Stimulated activated CD8-positive, alpha-beta memory T cell treated with anti-CD3 and anti-CD28 coated beads, Interleukin-4, amount 100 ng/mL, for 48 hours (primary cell): ENCODE measurements at places on chromosomes 13 and 19.
A peak's percentile ranks its signal among the peaks of the same experiment; 100 is the strongest.

- no peak for DNase-seq
Measured at GRCh38 chr13:110297766-110298504, 9.0 kb downstream of the COL4A1 start.

- DNase-seq = no peak
Measured at GRCh38 chr13:91312324-91312723, 35.2 kb upstream of the MIR17HG start.

- no peak for DNase-seq
Measured at GRCh38 chr13:46124967-46125933, 20.4 kb upstream of the CPB2 start.

- no peak for DNase-seq
Measured at GRCh38 chr19:19321141-19321577, 530 bp downstream of the MAU2 start.

DNA sequence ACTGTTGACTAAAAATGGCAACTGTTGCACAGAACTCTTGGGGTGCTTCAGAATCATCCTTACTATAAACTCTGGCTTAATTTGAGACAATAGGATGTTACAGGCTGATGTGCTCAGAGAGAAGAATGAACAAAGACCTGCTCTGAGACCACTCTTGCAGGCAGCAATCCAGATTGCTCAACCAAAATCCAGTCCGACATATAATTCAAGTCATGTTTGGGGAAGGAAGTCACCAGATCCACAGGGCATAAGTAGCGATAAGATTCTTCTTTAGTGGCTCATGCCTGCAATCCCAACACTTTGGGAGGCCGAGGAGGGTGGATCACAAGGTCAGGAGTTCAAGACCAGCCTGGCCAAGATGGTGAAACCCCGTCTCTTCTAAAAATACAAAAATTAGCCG, 20.6 kb downstream of the MTMR6 start:
- no peak for DNase-seq

GRCh38 chr13:66301006-66301405, 929.1 kb downstream of the PCDH9 start:
- DNase-seq = no peak

- peak; percentile 38 for DNase-seq
Measured at GRCh38 chr19:57708641-57709361, at the start of gene ZNF154. Gene ZNF154 (minus strand): TSS chr19:57709204. CDS start chr19:57708971, 233 bp downstream.

DNA sequence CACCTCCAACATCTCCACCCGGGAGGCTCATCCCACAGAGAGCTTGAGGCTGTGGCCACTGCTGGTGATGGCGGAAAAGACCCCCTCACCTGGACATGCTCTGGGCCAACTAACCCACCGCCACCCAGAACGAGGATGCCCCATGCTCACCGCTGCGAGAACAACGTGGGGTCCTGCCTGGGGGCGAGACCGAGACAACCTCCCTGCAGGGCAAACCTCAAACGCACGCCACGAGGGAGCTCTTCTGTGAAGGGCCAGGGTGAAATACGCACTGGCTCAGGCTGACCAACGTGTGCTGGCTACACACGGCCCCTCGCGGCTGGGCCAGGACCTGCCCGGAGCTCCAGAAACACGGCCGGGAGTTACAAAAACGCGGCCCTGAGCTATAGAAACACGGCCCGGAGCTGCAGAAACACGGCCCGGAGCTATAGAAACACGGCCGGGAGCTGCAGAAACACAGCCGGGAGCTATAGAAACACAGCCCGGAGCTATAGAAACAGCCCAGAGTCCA, 19.0 kb upstream of the PLPP2 start:
- DNase-seq = no peak

GRCh38 chr13:103354171-103354570, 288.0 kb upstream of the SLC10A2 start:
- DNase-seq = no peak

- no peak for DNase-seq
Measured at GRCh38 chr19:795073-795611, 2.1 kb upstream of the PTBP1 start.

DNA sequence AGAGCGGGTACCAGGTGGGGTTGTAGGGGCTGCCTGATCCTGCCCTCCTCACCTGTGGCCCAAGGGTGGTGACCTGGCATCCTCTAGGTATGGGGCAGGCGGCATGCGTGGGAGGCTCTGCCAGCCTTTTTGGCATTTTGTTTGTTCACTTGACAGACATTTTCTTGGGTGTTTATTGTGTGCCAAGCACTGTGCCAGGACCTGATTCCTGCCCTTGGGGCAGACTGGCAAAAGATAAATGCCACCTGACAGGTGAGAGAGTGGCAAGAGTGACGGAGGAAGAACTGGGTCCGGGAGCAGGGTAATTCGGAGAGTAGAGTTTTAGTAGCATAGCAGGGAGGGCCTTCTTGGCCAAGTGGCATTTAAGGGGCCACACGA, 6.0 kb downstream of the RAB11B start:
- no peak for DNase-seq

DNA sequence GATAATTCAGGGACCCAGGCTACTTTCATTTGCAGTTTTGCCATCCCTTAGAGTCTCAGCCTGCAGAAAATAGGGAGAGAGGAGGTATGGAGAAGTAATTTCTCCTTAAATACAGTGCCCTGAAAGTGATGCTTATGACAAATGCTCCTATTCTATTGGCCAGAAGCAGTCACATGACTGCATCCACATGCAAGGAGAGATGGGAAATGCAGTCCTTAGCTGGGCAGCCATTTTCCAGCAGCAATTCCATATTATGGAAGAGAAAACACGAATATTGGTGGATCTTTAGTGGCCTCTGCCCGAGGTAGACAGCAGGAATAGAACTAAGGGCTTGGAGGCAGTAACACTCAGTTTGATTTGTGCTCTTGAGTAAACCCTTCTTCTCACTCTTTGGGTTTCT, 39.4 kb downstream of the VAV1 start:
- no peak for DNase-seq

DNA sequence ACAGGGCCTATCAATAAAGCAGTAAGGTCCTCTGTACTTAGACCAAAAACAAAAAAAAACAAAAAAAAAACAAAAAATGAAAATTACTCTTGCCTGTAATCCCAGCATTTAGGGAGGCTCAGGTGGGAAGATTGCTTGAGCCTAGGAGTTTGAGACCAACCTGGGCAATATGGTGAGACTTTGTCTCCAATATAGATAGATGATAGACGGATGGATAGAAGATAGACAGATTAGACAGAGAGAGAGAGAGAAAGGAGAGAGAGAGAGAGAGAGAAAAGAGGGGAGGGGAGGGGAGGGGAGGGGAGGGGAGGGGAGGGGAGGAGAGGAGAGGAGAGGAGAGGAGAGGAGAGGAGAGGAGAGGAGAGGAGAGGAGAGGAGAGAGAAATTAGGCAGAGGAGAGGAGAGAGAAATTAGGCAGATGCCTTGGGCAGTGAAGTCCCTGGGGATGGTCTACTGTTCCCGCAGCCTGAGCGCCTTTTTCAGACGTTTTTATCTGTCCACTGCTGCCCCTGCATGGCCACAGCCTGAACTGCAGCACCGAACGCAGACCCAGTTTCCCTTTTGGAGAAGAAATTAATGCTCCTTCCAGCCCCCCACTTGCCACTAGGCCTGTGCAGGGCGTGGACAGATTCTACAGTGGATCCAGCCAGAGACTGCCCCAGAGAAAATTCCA, 9.8 kb upstream of the ZNF627 start:
- DNase-seq = peak; percentile 91

- DNase-seq = no peak
Measured at GRCh38 chr13:25167382-25168174, 4.5 kb downstream of the AMER2 start.

GRCh38 chr13:108551674-108552073, 77.7 kb upstream of the MYO16 start:
- no peak for DNase-seq

DNA sequence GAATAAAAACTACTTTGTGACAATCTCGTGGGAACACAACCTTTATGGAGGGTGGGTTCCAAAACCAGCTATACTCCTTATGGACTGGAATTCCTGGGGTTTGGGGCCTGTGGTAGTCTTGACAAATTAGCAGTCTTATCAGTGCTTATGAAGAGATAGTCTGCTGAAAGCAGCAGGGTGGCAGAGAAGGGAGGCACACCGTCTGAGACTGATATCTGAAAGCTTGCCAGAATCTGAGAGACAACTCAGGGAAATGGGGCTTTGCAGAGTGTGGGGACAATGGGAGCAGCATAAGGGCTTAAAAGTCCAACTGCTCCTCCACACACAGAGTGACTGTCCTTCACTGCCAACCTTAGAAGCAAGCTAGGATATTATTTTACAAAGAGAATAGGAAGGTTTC, 95.9 kb downstream of the UGGT2 start:
- no peak for DNase-seq
